Fibroblast of lung (primary cell): ENCODE measurements at places on chromosomes 5 and 9.

DNA sequence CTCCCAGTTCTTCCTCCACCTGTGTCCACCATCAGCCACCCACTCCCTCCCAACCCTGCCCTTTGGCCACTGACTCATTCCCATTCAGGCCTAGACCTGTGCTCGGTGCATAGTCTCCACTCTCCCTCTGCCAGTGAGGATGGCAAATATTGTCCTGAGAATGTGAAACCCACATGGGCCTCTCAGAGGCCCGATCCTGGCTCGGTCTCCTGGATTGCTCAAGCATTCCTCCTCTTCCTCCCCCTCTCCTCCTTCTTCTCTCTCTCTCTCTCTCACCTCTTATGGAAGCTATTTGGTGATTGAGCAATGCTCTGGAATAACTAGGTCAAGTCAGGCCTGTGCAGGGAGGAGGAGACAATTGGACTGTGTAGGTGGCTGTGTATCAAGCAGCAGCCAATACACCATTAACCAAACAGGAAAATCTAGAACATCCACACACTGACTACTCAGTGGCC is 99.9 kb downstream of the KLF4 start:
- DNase-seq: peak; percentile 27

DNA sequence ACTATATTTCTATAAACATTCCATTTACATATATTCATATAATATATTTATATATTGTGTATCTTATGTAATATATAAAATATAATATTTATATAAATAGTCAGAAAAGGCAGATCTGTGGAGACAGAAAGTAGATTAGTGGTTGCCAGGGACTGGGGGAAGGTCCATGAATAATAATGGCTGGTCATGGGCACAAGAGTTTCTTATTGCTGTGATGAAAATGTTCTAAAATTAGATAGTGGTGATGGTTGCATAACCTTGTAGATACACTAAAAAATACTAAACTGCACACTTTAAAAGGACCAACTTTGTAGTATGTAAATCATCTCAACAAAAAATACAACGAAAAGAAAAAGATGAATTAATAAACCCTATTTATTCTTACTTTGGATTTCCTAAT is 47.3 kb downstream of the NUP155 start:
- no peak for DNase-seq

DNA sequence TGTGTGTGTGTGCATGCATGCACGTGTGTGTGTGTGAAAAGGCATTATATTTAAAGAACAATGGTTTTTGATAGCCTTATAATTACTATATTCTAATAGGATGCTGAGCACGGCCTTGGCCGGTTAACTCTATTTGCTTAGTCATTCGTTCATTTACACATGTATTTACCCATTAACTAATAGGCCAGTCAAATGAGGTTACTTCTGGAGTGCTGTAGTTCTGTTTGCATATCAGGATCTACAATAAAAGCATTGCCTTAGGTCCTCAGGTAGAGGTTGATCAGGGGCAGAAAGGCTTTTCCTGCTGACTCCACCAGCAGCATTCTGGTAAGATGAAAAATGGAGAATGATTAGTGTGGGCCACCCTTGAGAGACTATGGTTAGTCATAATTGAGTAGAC is 219.0 kb downstream of the COMMD10 start:
- no peak for DNase-seq

DNA sequence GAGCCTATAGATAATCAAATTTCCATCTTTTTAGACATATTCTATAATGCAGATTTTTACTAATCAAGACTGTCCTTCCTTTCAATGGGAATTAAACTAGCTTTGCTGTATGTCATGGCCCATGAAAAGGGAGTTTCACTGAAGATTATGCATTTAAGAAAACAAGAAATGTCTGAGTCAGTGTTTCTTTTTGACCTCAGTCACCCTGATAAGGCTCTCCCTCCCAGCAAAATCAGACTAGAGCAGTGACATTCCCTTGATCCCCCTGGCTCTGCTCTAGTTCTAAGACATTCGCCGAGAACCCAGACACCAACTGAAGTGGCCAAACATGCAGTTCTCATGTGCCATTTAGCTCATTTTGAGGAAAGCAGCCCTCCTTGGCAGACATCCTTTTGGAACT is 442.0 kb downstream of the ACTL7B start:
- DNase-seq: no peak

- no peak for DNase-seq
These were observed 120.2 kb upstream of the GRHPR start for GRCh38 chr9:37302277-37302676.

GRCh38 chr9:80500300-80500699 is 928.5 kb downstream of the TLE4 start:
- no peak for DNase-seq

- no peak for DNase-seq
These were observed 287.4 kb upstream of the TARS1 start for GRCh38 chr5:33153372-33153771.

DNA sequence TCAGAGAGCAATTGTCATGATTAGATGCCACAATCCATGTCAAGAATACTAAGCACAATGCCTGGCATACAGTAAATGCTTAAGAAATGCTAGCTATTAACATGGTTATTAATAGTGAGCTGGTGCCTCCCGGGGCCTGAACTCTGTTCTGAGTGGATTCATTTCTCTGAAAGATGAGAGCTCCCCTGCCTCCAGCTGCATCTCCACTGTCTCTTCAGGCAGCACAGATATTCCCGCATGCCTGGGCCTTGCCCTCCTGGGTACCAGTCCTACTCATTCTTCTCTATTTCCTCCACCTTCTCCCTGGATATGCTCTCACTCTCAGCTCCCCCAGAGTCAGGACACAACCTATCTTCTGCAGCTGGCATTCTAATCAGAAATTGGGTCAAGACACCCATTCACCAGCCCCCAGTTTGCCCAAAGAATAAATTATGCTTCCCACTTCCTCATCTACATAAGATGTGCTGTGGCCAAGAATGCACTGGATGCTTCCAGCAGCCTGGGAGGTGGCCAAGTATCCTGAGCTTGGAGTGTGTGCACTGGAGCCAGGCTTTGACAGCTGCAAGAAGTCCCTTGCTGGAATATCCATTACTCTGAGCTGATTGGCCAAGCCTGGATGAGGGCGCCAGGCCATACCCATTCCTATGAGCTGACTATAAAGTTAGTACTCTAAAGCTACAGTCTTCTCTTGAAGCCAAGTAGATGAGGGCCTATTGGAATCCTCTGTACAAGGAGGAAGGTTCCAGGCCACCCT is 669.0 kb downstream of the ACTL7B start:
- DNase-seq: peak; percentile 89

GRCh38 chr5:58752104-58752503 is 169.2 kb downstream of the RAB3C start:
- DNase-seq: peak; percentile 5

GRCh38 chr5:179212870-179213269 is 132.4 kb downstream of the ADAMTS2 start:
- DNase-seq: no peak

DNA sequence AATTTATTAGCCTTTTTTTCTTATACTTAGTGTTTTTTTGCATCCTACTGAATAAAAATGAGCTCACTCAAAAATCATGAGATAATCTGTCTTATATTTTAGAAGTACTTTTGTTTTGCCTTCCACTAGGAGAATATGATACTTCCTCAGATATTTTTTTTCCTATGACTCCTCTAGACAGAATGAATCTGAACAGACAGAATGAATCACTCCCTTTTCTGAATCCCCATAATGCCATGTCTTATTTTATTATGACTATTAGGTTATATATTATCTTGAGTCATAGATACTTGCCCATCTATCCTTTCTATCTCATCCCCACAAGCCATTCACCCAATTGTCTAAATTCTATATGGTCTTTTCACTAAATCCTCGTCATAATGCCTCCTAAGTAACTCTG is 134.6 kb downstream of the BRINP1 start:
- DNase-seq: peak; percentile 15

DNA sequence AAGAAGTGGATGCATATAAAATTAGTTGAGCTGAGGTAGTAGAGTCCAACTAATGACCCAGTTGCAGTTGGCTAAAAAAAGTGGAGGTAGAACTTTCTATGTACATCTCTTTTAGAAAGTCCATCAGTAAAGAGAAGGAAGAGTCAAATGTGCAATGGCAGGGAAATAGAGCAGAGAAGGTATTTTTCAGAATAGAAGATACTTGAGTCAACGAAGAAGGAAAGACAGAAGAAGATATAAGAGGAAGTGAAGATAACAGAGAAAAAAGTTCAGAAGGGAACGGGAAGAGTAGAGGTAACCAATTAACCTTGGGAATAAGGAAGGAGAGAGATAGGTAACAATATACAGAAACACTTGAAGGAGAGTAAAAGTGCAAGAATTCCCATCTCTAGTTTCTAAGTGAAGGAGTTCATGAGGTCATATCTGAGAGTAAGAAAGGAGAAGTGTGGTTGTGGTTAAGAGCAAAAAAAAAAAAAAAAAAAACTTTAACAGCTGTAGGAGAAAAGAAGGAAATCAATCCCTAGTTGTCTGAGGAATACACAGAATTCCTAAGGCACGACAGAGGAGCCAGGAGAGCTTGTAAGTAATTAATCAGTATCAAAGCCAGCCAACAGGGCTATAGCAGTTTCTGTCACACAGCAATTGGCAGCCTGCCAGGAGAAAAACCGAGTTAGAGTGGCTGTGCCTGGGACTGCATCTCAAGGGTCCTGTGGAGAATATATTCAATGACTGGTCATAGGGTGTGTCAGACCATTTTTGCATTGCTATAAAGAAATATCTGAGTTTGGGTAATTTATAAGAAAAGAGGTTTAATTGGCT is 61.0 kb downstream of the ARL15 start:
- DNase-seq: peak; percentile 80

GRCh38 chr5:171421331-171422262 is 2.1 kb downstream of the FGF18 start:
- no peak for DNase-seq

- no peak for DNase-seq
These were observed 167.4 kb downstream of the SLIT3 start for GRCh38 chr5:169133531-169133930.

- DNase-seq: no peak
These were observed 1.8 kb upstream of the WNT8A start for GRCh38 chr5:138082033-138082432.

DNA sequence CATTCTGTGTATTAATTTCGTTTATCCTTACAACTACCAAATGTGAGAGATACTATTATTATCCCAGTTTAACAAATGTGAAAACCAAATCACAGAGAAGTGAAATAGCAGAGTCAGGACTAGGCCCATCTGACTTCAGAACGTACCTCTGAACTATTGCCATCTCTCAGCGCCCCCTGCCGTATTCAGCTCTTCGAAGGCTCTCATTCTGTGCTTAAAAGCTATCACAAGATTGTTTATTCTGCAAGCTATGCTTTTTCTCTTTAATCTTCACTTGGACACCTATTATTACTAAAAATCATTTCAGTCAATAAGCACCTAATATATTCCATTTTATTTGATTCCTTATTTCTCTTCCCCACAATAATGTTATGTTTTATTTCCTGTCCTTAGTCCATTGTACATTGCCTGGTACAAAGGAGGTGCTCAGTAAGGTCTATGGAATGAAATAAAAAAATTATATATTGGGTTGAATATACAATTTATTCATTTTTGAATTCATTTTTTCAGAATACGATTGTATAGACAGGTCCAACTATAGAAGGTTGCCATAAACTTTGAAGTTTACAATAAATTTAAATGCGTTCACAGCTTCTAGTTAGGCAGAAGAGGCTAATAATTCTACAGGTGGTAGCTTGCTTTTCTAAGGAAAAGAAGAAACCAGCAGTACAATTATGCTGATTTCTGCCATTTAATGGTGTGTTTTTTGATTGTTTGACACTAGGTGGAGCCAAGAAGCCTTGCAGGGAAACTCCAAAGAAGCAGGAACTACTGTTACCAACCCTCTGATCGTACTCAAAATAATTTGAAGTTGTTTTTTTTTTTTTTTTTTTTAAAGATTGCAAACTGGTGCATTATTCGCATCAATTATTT is 202.2 kb upstream of the DMRTA1 start:
- DNase-seq: peak; percentile 69

DNA sequence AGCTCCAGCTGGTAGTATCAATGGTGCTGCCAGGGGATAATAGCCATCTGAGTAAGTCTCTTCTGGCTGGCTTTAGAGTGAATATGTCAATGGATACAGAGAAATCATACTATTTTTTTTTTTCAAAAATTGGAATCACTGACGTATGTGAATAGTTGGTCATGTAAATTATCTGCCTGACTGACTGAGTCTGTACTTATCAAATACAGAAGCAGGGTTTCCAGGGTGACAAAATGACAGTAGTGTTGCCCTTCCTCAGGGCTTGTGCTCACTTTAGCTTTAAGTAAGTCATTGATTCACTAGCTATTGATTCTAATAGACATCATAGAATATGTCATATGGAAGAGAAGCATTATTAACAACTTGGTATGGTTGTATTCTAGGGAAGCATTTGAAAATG is 126.0 kb upstream of the C6 start:
- no peak for DNase-seq

DNA sequence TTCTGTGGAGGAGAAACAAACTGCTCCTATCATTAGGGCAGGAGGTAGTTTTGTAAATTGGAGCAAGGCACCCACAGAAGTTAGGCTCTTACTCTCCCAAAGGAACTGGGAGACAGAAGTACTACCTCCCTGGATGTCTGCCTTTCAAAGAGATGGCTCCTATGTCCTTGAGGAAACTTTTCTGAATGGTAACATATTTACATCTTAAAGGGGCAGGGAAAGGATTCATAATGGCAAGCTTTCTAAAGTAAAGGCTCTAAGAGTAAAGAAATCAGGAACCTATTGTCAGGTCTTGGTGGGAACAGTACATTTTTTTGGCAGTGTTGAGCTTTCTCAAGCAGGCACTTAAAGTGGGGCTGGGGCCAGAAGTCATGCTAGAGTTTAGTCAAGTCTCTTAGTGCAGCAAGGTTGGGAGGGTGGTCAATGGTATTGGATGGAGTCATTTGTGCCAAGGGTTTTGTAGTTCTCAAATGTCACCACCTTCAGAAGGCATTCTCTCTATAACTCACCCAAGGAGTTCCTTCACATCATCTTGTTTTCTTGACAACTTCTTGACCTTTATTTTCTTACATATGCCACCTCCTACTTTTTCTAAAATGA is 26.3 kb upstream of the NDFIP1 start:
- no peak for DNase-seq

- DNase-seq: peak; percentile 53
These were observed 1823.4 kb downstream of the MAT2B start for GRCh38 chr5:165328846-165329245.

DNA sequence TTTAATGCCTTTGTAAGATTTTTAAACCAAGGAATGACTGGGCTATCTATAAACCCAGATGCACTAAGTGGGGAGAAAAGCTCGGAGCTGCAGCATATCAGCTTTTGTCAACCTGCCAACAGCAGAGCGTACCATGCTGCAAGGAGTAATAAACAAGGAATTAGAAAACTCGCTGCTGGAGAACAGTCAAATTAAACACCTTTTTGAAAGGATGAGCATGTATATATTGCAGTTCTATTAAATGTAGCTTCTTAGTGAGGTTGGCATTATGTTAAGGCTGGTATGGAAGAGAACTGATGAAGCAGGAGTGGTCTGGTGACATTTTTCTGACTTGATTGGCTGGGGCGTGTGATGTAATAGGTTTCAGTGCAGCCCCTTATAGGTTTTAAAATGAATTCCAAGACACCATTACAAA is 74.7 kb downstream of the PIK3R1 start:
- peak; percentile 65 for DNase-seq
